ENCODE measurements at places on chromosomes 3 and 15. TPM values are rescaled to one million over a fixed set of nuclear protein-coding genes. Genes with fewer than 3 reads are reported as not detected.

ATP8B4 gene
- total RNA-seq: not detected

HYAL1 gene
- 1.2 TPM for total RNA-seq

SLC7A14 gene
- total RNA-seq: 3.4 TPM

GRCh38 chr3:143121241-143122088 is 1.9 kb downstream of the CHST2 start:
- no peak for DNase-seq

Data from glomerular endothelial cell (primary cell).